T-cell (primary cell): ENCODE measurements at places on chromosomes 3 and 15. TPM values are rescaled to one million over a fixed set of nuclear protein-coding genes. Genes with fewer than 3 reads are reported as not detected.

- DNase-seq, result no peak
Measured at GRCh38 chr3:185558395-185558794, 6.0 kb upstream of the LIPH start.

- DNase-seq, result peak; percentile 47
Measured at GRCh38 chr15:40928821-40929659, at the start of gene DLL4. DLL4 (plus strand) TSS chr15:40929340; CDS start chr15:40929669, 329 bp downstream.

DNAH12 gene
- 0.23 TPM for total RNA-seq

ARRDC4 gene
- total RNA-seq, result 0.79 TPM
